ENCODE measurements at places on chromosomes 3 and 15.

- no peak for DNase-seq
These were observed 17.3 kb upstream of the ATP2C1 start for GRCh38 chr3:130876594-130876993.

GRCh38 chr3:39202094-39202493 lies 9.7 kb upstream of the XIRP1 start:
- DNase-seq = no peak

- DNase-seq = no peak
These were observed 174.9 kb upstream of the TOPAZ1 start for GRCh38 chr3:44066806-44067205.

GRCh38 chr15:83700082-83700481 lies 46.2 kb downstream of the ADAMTSL3 start:
- DNase-seq = no peak

- DNase-seq = no peak
These were observed 483.2 kb downstream of the RBMS3 start for GRCh38 chr3:29764041-29764440.

- DNase-seq = no peak
These were observed 181.0 kb upstream of the RASGRP1 start for GRCh38 chr15:38745626-38746025.

DNA sequence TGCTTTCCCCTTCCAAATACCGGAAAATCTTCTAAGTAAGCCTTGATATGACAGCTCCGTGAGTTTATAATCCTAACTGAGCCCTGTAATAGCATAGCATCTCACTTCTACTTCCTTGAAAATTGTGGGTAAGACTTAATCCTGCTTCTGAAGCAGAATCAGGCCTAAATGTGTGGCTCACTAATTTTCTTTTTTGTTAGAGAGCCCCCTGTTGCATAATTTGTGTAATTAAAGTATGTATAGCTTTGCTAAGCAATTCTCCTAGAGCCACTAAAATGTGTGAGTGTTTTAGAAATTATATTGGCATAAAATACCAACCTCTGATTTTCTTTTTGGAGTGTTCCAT lies 304.4 kb downstream of the FGF12 start:
- DNase-seq = no peak

DNA sequence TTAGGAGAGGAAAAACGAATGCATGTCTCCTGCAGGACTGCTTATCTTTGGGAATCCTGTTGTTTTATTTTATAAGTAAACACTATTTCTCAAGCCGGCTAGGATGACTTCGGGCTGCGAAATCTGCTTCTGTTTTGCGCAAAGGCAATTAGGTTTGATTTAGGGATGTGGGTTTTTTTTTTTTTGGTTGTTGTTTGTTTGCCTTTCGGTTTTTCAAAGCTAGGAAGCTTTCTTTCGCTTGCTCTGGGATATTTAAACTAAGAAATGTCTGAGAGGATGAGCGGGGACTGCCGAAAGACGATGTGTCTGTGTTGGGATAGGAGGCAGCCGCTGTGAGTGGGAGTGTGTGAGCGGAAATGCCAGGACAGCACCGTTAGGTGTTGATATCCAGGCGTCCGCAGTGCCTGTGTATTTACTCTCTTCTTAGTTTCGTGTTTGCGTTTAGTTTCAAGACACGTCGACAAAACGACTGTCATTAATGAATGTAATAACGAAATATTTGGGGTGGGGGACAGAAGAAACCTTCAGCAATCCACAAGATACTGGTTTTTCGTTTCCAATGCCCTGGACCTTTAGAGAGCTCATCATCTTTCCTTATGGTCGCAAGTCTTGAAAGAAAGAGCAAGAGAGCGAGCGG lies 604 bp downstream of the ISL2 start:
- no peak for DNase-seq

GRCh38 chr3:11188231-11188630 lies 33.9 kb downstream of the HRH1 start:
- no peak for DNase-seq

DNA sequence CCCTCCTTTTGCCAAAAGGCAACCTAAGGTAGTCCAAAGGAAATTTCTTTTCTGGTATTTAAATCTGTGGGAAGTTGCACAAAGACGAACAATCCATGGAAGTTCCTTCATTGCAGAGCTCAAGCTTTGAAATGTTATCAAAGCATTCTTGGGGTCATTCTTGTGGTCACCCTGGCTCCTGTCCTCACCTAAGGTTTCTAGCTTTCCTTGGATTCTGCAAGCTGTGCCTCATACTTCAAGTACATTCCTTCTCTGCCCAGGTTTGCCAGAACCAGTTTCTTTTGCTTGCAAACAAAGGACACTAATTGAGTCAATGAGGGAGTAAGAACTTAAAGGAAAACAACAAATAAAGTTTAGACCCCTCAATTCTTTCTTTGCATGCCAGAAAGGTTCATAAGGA lies 329.8 kb upstream of the PDZRN3 start:
- no peak for DNase-seq

DNA sequence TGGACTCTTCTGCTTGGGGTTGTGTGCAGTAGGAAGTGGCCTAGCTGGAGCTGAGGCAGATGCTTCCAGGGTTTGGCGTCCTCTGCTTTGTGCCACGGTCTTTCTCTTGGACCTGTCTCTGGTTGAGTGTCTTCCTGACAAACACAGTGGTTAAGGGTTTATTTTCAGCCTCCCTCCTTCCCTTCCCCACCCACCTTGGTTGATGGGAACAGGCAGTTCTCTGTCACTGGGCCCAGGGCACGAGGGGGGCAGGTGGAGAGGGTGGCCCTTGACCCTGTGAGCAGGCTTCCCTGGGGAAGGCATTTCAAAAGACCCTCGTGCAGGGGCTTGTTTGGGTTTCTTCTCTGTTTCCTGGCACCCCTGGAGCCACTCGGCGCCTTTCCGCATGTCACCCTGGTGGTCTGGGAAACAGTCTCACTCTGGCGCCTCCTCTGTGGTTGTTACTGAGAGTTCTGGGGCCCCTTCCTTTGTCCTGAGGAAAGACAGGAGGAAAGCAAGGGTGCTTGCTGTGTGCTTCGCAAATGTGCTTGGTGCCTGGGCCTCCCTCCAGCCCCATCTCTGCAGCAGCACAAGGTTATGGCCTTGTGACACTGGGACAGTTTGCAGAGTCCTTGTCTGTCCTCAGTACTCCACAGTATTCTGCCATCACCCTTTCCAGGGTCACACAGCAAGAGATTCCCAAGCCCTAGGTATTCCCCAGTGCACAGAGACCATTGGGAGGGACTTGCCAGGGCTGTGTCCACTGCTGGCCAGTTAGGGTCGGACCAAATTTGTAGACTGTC lies 10.3 kb upstream of the STAB1 start:
- no peak for DNase-seq

DNA sequence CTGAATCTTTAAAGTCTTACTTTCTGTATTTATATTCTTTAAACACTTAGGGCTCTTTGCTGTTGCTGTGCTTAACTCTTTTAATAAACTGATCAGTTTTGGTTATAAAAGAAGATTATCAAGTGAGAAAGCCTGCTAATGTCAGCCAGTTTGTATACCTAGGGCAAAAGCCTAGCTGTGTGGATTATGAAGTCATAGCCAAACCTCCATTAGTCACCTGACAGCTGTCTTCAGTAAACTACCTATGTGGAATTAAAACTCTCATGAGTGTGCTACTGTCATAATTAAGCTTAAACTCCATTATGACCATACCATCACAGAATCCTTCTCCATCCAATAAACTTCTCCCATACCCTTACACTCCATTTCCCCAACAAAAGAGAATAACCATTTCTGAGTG lies 762.7 kb downstream of the NTRK3 start:
- DNase-seq = no peak

DNA sequence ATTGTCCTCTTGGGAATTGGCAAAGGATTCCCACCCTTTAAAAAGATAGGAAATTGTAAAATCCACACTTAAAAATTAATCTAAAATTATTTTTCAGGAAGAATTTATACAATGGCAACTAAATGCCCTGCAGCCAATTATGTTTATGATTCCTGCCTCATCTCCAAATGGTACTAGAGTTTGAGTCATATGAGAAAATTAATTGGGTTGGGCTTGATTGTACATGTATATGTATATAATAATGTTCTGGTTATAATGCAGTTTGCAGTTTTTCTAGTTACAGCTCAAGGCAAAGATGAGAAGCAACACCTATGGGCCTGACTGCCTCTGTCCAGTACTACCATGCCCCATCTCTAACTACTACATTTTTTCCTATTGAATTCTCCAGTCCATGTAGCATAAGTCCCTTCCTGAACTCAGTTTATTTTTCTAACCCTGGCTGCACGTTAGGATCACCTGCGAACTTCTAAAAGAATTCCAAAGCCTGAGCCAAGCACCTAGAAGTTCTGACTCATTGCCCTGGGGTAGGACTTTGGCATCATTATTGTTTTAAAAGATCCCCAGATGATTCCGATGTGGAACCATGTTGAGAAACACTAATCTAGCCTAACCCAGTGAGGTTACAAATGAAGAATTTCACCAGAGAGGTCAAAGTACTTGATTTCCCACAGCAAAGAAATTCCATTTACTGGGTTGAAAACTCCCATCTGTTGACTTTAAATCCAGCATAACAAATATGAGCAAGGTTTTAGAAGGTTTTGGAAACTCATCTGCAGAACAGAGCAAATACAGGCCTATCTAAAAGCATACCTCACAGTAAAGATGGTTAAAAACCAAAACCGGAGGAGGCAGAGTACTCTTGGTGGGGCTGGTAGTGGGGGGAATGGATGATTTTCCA lies 19.4 kb downstream of the TGFBR2 start:
- peak; percentile 63 for DNase-seq

DNA sequence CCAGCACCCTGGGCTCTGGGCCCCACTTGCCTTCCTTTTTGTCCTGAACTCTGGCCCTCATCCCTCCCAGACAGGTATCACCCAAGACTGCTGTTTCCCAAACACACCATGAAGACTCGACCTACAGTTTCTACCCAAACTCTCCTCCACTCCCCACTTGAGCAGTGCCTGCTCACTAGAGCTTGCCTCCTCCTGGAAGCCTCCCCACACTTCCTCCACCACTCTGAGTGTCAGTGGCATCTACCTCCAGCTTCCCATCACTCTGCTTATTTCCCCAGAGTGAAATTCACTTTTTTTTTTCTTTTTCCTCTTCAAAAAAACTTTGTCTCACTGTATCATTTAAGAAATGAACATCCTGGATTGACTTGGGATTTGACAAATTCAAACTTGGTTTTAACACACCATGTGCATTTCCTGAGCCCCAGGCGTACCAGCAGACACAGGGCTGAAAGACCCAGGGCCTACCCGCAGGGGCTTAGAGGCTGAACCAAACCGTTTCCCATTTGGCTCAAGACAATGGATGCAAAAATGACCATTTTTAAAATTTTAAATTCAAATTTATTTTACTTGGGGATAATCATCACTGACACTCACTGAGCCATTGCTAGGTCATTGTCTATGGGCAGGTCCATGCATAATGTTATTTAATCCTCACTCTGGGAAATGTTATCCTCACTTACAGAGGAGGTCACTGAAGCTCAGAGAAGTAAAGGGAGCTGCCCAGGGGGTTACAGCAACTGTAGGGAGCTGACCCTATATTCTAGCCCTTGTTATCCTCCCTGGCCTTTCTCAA lies 62.3 kb downstream of the IQSEC1 start:
- no peak for DNase-seq

GRCh38 chr3:58568572-58569286 lies 8.5 kb downstream of the FAM107A start:
- DNase-seq = no peak

GRCh38 chr3:100317912-100318311 lies 16.6 kb upstream of the NIT2 start:
- DNase-seq = no peak

DNA sequence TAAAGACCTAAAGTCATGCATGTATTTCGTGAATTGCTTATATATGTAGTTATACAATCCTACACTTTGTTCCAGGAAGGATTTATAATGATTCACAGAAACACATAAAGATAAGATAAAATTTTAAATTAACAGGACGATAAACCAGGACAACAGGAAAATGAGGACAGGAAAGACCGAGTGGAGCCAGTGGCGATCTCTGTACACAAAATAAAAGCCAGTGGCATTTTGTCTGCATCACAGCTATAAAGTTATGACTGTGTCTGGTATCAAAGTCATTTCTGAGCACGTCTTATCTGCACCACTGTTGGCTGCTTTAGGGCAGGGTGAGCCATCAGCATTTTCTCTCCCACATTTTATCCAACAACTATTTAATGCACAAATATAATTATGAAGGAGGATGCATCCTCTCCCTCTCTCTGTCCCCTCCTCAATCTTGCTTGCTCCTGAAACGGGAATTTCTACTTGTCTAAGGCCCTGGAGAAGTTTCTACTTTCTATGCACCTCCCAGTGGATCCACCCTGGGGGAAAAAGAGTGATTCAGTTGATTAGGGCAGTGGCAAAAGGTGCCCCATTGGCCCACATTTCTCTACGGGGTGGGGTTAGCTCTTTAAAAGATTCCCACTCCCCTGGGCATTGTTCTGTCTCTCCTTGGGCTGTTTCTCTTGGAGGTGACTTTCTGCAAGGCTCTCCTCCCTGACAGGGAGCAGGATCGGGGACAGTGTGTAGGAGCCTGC lies 159.4 kb upstream of the UBE2E1 start:
- no peak for DNase-seq

GRCh38 chr3:179037351-179037750 lies 34.3 kb downstream of the ZMAT3 start:
- DNase-seq = peak; percentile 77

GRCh38 chr3:10946526-10946925 lies 46.0 kb upstream of the SLC6A1 start:
- no peak for DNase-seq

- DNase-seq = no peak
These were observed 42.3 kb downstream of the PSMD6 start for GRCh38 chr3:63980830-63981498.

- DNase-seq = peak; percentile 77
These were observed 92.3 kb downstream of the FRMD5 start for GRCh38 chr15:44102675-44103254.

DNA sequence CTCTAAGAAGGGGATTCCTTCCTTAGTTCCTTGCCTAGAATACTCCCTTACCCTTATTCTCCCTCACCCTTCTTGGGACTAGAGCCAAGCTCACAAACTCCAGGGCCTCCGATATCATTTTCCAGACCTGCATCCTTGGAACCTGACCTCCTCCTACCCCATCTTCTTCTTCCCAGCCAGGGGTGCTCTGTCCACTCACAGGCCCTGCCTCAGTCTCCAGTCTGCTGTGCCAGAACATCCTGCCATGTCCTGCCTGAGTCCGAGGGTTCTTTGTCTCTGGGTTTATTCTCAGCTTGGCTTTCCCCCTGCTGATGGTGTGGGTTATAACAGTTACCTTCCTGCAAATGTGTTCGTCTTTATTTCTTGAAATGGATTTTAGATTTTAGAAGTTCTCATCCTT lies 59.9 kb upstream of the MCF2L2 start:
- no peak for DNase-seq

GRCh38 chr3:115085197-115085865 lies 61.8 kb downstream of the ZBTB20 start:
- no peak for DNase-seq

DNA sequence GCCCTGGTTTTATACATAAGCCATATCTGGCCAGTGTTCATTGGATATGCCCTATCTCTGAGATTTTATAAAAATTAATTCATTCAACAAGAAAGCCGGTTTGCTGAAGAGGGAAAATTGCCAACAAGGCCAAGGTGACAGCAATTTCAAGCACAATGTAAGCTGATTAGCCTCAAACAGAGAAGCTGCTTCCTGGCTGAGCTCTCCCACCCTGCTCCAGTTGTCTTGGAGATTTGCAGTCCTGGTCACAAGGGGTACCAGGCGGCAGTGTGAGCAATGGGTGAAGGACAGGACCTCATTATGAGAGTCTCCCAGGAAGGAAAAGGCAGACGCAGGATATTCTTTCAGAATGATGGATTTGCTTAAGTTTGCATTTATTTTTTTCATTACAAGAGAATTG lies 5.4 kb upstream of the THSD4 start:
- no peak for DNase-seq

- no peak for DNase-seq
These were observed 5.0 kb upstream of the CD276 start for GRCh38 chr15:73679180-73679579.

GRCh38 chr15:31867536-31868442 lies 162.5 kb upstream of the CHRNA7 start:
- DNase-seq = no peak

Measured in RWPE2 (cell line).